ENCODE measurements at places on chromosomes 3 and 15. TPM values are rescaled to one million over a fixed set of nuclear protein-coding genes. Genes with fewer than 3 reads are reported as not detected.

DNA sequence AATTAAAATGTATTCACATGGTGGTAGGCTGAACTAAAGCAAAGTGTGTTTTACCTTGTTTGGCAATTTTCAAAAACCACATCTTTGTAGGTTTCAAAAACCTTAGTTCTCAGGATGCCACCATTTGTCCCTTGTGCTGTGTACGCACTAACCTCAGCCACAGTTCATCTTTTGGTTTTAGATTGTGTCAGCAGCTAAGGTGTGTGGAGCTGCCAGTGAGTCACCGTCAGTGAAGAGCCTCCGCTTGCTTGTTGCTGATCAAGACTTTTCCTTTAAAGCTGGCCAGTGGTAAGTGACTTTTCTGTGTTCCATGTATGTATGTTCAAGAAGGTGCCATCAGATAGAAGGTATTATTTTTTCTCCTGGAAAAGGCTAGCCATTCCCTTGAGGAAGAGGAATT, 21.1 kb downstream of the OXNAD1 start:
- DNase-seq = no peak

DNA sequence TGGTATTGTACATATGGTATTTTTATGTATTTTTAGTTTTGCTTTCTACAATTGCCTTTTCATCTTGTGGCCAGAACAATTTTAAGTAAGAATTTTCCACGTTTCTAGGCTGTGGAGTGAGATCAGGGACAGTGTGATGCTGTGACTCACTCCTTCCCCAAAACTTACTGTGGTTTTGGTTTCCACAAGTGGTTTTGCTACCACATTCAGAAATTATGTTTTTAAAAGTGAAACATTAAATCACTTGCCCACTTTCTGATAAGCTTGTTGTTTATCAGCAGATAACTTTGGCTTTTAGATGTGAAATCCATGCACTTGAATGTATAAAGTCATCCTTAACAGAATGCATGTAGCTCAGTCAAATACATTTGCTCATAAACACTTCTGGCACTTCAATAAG, 192.2 kb upstream of the THRB start:
- DNase-seq = no peak

Gene GOLGA8S
- total RNA-seq = not detected

Gene ADAMTS7
- 8.6 TPM for total RNA-seq

GRCh38 chr15:90394748-90395442, 6.9 kb downstream of the IQGAP1 start:
- DNase-seq = no peak

GRCh38 chr3:31947671-31948091, 33.4 kb downstream of the OSBPL10 start:
- no peak for DNase-seq

GRCh38 chr3:66037330-66037985, 1.3 kb downstream of the MAGI1 start:
- peak; percentile 52 for DNase-seq

Gene SERPINI2
- total RNA-seq = 0.41 TPM

- no peak for DNase-seq
Observed at GRCh38 chr3:76886761-76887500, 153.0 kb upstream of the ROBO2 start.

DNA sequence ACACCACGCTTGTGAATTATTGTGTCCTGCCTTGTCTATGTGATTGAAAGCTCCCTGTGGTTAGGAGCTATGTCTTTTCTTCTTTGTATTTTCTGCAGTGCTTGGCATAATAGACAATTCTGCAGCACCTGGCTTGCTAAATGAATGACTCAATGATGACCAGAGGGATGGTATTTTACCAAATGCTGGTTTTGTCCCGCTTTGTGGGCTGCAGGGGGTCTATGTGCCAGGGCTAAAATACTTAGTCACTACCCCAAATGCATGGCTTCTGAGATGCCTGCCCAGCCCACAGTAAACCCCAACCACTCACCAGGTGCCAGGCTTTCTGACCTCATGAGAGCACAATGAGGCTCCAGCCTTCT, 50.9 kb downstream of the BOC start:
- DNase-seq = no peak
